ENCODE measurements at places on chromosomes 16 and 17. TPM values are rescaled to one million over a fixed set of nuclear protein-coding genes. Genes with fewer than 3 reads are reported as not detected.

- DNase-seq = no peak
- H3K27me3 ChIP-seq = no peaks in the 10 kb centered on the region
- H3K4me1 ChIP-seq = peaks cover 2% of the 10 kb centered on the region
Observed at GRCh38 chr16:12124742-12125141, 148.2 kb downstream of the SNX29 start.

- no peak overlapping the region for H3K4me3 ChIP-seq
- H3K27me3 ChIP-seq = no peaks in the 10 kb centered on the region
- DNase-seq = no peak
- H3K27ac ChIP-seq = no peak overlapping the region
Observed at GRCh38 chr16:69626256-69626655, 60.5 kb downstream of the NFAT5 start.

GRCh38 chr16:52832771-52833170 lies 219.9 kb downstream of the CHD9NB start:
- DNase-seq = no peak
- H3K4me3 ChIP-seq = no peak overlapping the region
- H3K36me3 ChIP-seq = no peaks in the 10 kb centered on the region
- H3K27me3 ChIP-seq = no peaks in the 10 kb centered on the region

DNA sequence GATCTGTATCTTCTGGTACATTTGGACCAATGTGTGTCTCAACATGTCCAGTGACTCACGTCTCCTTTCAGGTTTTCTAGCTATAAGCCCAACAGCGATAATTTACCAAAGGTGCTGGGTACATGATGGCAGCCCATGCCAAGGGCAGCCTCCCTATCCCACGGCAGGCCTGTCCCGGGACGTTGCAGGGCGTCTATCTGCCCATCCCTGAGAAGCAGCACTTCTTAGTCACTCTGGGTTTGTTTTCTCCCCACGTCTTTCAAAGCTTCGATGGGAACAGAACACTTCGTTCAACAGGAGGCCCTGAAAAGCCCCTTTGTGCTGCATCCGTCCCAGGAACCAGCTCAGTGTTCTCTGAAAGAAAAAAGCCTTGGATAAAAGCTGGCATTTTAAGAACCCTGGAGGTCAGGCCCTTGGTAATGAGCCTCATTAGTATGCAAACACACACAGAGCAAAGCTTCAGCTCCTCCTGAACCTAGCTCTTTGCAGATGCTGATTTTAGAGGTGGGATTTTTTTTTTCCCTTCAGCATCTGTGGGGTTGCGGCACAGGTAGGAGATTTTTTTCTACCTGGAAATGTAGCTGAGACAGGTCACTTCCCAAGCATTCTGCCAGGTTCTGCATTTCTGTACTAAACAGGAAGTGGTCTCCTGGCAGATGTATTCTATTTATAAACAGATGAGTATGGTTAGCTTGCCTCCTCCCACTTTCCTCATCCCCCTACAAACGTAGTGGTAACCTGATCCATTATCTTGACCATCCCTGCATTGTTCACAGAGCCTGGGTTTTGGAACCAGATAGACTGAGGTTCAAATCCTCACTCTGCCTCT lies 17.5 kb upstream of the MT4 start:
- no peaks in the 10 kb centered on the region for H3K4me1 ChIP-seq
- no peak overlapping the region for H3K27ac ChIP-seq

- H3K27me3 ChIP-seq = no peaks in the 10 kb centered on the region
- no peaks in the 10 kb centered on the region for H3K4me1 ChIP-seq
- no peaks in the 10 kb centered on the region for H3K36me3 ChIP-seq
- H3K27ac ChIP-seq = no peak overlapping the region
Observed at GRCh38 chr17:6420173-6420641, 14.7 kb downstream of the AIPL1 start.

DNA sequence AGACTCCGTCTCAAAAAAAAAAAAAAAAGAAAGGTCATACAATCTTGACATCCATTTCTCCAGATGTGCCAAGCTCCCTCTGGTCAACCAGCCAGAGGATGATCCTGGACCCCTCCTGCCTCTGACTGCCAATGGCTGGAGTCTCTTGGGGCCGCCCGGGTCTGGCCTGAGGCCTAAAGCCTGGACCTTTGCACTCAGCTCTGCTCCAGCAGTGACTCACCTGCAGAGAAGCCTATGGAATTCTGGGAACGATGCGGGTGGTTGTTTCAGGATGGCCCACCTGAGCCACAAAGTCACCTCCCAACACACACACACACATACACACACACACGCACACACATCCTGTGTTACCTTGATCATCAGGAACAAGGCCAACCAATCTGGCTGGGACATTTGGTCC lies 64.0 kb upstream of the DNAH17 start:
- H3K4me1 ChIP-seq = no peaks in the 10 kb centered on the region
- no peak overlapping the region for H3K4me3 ChIP-seq

DNA sequence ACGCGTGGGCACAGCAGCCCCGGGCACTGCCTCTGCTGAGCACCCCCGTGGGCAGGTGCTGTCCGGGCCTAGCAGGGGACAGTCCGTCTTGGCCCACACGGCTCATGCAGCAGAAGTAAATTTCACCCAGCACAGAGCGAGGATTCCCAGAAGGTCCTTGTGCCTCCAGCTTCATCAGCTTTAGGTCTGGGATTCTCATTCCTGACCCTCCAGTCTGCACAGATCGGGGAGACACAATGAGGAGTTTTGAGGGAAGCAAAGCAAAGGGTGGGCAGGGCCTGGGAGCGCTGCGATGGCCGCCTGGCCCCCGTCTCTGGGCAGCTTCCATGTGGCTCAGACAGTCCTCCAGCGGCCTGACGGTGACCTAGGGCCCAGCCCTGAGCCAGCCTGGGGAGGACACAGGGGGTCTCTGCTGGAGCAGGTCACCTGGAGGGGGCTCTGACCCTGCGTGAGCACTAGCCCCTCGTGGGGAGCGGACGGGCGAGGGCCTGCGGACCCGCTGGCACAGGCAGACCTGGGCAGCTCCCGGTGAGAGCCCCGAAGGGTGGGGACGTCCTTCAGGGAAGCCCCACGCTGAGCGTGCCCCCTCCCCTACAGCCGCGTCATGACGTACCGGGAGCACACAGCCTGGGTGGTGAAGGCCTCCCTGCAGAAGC lies 30.7 kb upstream of the CHMP6 start:
- H3K4me1 ChIP-seq = peaks cover 22% of the 10 kb centered on the region
- peak; percentile 17 for DNase-seq
- H3K36me3 ChIP-seq = no peaks in the 10 kb centered on the region
- H3K27me3 ChIP-seq = no peaks in the 10 kb centered on the region
- H3K4me3 ChIP-seq = no peak overlapping the region

GRCh38 chr16:73692861-73693260 lies 603.8 kb upstream of the PSMD7 start:
- H3K27ac ChIP-seq = no peak overlapping the region
- DNase-seq = no peak
- H3K4me3 ChIP-seq = no peak overlapping the region
- H3K4me1 ChIP-seq = no peaks in the 10 kb centered on the region

- no peak overlapping the region for H3K4me3 ChIP-seq
- no peaks in the 10 kb centered on the region for H3K36me3 ChIP-seq
- DNase-seq = no peak
- no peaks in the 10 kb centered on the region for H3K27me3 ChIP-seq
- peaks cover 19% of the 10 kb centered on the region for H3K4me1 ChIP-seq
- no peak overlapping the region for H3K27ac ChIP-seq
Observed at GRCh38 chr16:85330694-85331188, 218.5 kb upstream of the CIBAR2 start.

- H3K27ac ChIP-seq = no peak overlapping the region
- no peaks in the 10 kb centered on the region for H3K36me3 ChIP-seq
- H3K4me1 ChIP-seq = no peaks in the 10 kb centered on the region
- H3K27me3 ChIP-seq = no peaks in the 10 kb centered on the region
- DNase-seq = no peak
- H3K4me3 ChIP-seq = no peak overlapping the region
Observed at GRCh38 chr17:79057737-79058385, 16.8 kb upstream of the ENGASE start.

DNA sequence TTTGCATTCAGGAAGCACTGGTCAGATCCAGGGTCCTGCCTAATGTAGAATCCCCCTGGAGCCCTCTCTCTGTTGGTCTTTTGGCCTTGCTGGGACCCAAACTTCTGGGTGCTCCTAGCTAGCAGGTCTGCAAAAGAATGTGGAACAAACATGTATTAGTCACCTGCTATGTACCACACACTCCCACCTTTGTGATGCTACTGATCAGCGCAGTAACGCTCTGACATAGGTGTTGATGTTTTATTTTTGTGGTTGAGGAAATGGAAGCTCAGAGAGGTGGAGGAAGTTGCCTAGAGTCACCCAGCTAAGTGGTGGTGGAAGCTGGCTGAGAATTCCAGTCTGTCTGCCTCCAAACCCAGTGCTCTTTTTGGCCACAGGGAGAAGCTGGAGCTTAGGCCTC lies 35.8 kb upstream of the LGALS9 start:
- no peaks in the 10 kb centered on the region for H3K27me3 ChIP-seq
- H3K27ac ChIP-seq = no peak overlapping the region
- DNase-seq = no peak
- H3K4me3 ChIP-seq = no peak overlapping the region
- H3K36me3 ChIP-seq = no peaks in the 10 kb centered on the region

- no peaks in the 10 kb centered on the region for H3K36me3 ChIP-seq
- DNase-seq = peak; percentile 74
- peaks cover 13% of the 10 kb centered on the region for H3K4me1 ChIP-seq
- H3K27ac ChIP-seq = peak overlapping the region; percentile 97
- H3K27me3 ChIP-seq = no peaks in the 10 kb centered on the region
Observed at GRCh38 chr17:45146890-45147580, 1.2 kb upstream of the HEXIM1 start.

- H3K36me3 ChIP-seq = no peaks in the 10 kb centered on the region
- no peak overlapping the region for H3K4me3 ChIP-seq
- no peak overlapping the region for H3K27ac ChIP-seq
- peaks cover 8% of the 10 kb centered on the region for H3K4me1 ChIP-seq
Observed at GRCh38 chr17:49572806-49573420, 2.8 kb upstream of the NXPH3 start.

- no peaks in the 10 kb centered on the region for H3K4me1 ChIP-seq
- DNase-seq = no peak
- H3K36me3 ChIP-seq = no peaks in the 10 kb centered on the region
- H3K27me3 ChIP-seq = no peaks in the 10 kb centered on the region
- no peak overlapping the region for H3K27ac ChIP-seq
- no peak overlapping the region for H3K4me3 ChIP-seq
Observed at GRCh38 chr17:40519089-40519775, 17.8 kb upstream of the TNS4 start.

- H3K27me3 ChIP-seq = no peaks in the 10 kb centered on the region
- DNase-seq = no peak
- H3K27ac ChIP-seq = no peak overlapping the region
- H3K36me3 ChIP-seq = no peaks in the 10 kb centered on the region
Observed at GRCh38 chr16:87212026-87212425, 105.2 kb downstream of the C16orf95 start.

DNA sequence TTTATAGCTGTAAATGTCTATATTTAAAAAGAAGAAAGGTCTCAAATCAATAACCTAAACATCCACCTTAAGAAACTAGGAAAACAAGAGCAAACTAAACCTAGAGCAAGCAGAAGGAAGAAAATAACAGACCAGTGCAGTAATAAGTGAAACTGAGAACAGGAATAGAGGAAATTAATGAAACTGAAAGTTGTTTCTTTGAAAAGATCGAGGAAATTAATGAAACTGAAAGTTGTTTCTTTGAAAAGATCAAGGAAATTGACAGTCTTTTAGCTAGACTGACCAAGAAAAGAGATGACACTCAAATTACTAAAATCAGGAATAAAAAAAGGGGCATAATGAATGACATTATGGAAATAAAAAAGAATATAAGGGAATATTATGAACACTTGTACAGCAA lies 46.4 kb downstream of the SLFN5 start:
- H3K27ac ChIP-seq = no peak overlapping the region
- no peaks in the 10 kb centered on the region for H3K27me3 ChIP-seq
- DNase-seq = no peak
- no peaks in the 10 kb centered on the region for H3K4me1 ChIP-seq
- no peak overlapping the region for H3K4me3 ChIP-seq
- no peaks in the 10 kb centered on the region for H3K36me3 ChIP-seq

DNA sequence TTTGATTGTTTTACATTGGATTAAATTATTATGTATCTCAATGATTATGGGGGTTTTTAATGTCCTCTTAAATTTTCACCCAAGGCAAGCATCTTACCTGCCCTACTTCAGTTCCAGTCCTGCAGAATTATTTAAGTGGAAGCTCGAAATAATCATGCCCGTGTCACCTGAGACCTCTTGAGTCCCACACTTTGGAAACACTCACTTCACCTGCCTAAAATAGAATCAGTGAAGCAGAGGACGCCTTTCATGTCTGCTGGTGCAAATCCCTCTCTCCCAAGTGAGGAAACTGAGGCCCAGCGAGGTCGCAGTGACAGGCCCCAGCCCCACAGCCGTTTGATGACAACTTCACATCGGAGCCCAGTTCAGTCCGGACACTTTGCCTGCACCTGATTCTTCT lies 284.6 kb downstream of the C16orf95 start:
- no peak overlapping the region for H3K4me3 ChIP-seq
- no peak for DNase-seq
- no peaks in the 10 kb centered on the region for H3K27me3 ChIP-seq
- no peaks in the 10 kb centered on the region for H3K36me3 ChIP-seq
- H3K4me1 ChIP-seq = peaks cover 5% of the 10 kb centered on the region
- no peak overlapping the region for H3K27ac ChIP-seq

- no peak overlapping the region for H3K27ac ChIP-seq
- no peaks in the 10 kb centered on the region for H3K36me3 ChIP-seq
- peaks cover 13% of the 10 kb centered on the region for H3K4me1 ChIP-seq
- H3K4me3 ChIP-seq = no peak overlapping the region
- H3K27me3 ChIP-seq = no peaks in the 10 kb centered on the region
- no peak for DNase-seq
Observed at GRCh38 chr17:78000341-78000740, 41.8 kb downstream of the TNRC6C start.

- H3K4me3 ChIP-seq = no peak overlapping the region
- H3K4me1 ChIP-seq = peaks cover 5% of the 10 kb centered on the region
- H3K27me3 ChIP-seq = no peaks in the 10 kb centered on the region
- H3K36me3 ChIP-seq = no peaks in the 10 kb centered on the region
- no peak for DNase-seq
Observed at GRCh38 chr16:2270588-2271470, 2.9 kb upstream of the RNPS1 start.

GRCh38 chr16:67147437-67148140 lies 3.2 kb downstream of the B3GNT9 start:
- no peaks in the 10 kb centered on the region for H3K27me3 ChIP-seq
- H3K4me1 ChIP-seq = no peaks in the 10 kb centered on the region
- no peak for DNase-seq
- H3K4me3 ChIP-seq = no peak overlapping the region
- H3K27ac ChIP-seq = no peak overlapping the region

- H3K36me3 ChIP-seq = no peaks in the 10 kb centered on the region
- H3K27ac ChIP-seq = no peak overlapping the region
- DNase-seq = no peak
- H3K4me3 ChIP-seq = no peak overlapping the region
- no peaks in the 10 kb centered on the region for H3K27me3 ChIP-seq
- peaks cover 3% of the 10 kb centered on the region for H3K4me1 ChIP-seq
Observed at GRCh38 chr17:73773702-73774101, 129.5 kb upstream of the SDK2 start.

RCVRN gene
- 0.22 TPM for total RNA-seq

KRTAP4-1 gene
- total RNA-seq = not detected

LITAFD gene
- total RNA-seq = not detected

SNRNP25 gene
- total RNA-seq = 21.8 TPM

MT2A gene
- 331 TPM for total RNA-seq

SMIM5 gene
- 2.3 TPM for total RNA-seq

PRAC1 gene
- total RNA-seq = not detected

MRM1 gene
- total RNA-seq = 6.8 TPM

TMIGD1 gene
- not detected for total RNA-seq

RASL10B gene
- 5.1 TPM for total RNA-seq

TBC1D3I gene
- total RNA-seq = 0.53 TPM

ABCC6 gene
- 0.12 TPM for total RNA-seq

KCNAB3 gene
- total RNA-seq = 2.7 TPM

CCL16 gene
- total RNA-seq = not detected

Data from ovary (tissue), 10 donors.